ENCODE measurements at places on chromosomes 5 and 9.

- no peak for DNase-seq
These were observed 766.8 kb downstream of the TLE1 start for GRCh38 chr9:80922544-80922943.

DNA sequence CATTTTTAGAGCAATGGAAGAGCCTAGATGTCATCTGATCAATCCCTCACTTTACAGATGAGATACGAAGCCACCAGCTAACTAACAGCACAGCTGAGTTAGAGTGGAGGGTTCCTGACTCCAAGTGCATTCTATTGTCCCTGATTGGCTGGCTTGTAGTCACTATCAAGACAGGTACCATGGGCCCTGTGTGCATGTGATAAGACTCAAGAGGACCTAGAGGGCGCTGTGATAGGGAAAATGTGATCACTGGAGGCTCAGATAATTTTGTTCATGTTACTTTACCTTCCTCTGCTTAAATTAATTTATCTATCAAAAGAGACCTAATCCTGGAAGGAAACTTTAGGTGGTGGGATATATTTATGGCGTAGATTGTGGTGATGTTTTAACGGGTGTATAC, 19.5 kb upstream of the SNAPC3 start:
- no peak for DNase-seq

DNA sequence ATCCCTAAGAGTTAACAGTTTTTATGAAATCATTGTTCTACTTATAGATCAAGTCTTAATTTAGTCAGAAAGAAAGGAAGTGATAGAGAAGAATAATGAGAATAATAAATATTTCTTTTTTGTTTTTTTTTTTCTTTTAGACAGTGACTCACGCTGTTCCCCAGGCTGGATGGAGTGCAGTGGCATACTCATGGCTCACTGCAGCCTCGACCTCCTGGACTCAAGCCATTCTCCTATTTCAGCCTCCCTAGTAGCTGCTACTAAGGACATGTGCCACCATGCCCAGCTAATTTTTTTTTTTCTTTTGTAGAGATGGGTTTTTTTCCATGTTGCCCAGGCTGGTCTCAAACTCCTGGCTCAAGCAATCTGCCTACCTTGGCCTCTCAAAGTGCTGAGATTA, 11.0 kb downstream of the IFNA21 start:
- DNase-seq = no peak

- DNase-seq = no peak
These were observed 476.5 kb downstream of the SPATA31A7 start for GRCh38 chr9:61666310-61666709.

- DNase-seq = no peak
These were observed 85.8 kb upstream of the LARP1 start for GRCh38 chr5:154669402-154669801.

GRCh38 chr9:115495052-115495635, 377.2 kb upstream of the TNC start:
- DNase-seq = no peak

- DNase-seq = no peak
These were observed 22.1 kb downstream of the P4HA2 start for GRCh38 chr5:132205385-132206125.

DNA sequence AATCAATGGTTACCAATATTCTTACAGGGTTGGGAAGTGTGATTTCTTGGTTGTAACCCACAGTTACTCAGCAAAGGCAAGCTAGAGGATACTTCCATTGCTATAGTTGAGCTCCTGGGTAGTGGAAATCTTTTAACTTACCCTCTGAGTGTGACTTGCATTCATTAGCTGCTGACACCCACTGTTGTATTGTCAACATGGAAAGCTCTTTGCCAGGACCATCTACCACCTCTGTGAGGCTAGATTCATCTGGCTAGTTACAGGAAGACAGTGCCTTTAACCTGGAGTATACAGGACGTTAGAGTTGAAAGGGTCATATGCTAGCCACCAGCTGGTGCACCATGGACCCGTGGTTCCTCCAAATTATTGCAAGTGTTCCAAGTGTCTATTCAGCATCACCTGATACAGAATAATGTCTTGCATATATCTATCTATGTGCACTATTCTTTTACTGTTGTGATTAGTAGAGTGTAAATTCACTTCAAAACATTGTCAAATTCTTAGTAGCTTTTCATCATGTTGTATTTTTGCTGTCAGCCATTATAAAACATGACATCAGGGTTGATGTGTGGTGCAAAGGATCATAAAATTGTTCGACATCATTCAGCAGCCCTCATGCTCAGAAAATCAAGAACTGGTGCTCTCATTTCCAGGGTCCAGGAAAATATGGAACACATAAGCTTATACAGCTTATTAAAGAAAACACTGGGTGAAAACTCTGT, 239.0 kb downstream of the PJA2 start:
- DNase-seq = no peak

- DNase-seq = no peak
These were observed 11.7 kb upstream of the RPS14 start for GRCh38 chr5:150461231-150461630.

DNA sequence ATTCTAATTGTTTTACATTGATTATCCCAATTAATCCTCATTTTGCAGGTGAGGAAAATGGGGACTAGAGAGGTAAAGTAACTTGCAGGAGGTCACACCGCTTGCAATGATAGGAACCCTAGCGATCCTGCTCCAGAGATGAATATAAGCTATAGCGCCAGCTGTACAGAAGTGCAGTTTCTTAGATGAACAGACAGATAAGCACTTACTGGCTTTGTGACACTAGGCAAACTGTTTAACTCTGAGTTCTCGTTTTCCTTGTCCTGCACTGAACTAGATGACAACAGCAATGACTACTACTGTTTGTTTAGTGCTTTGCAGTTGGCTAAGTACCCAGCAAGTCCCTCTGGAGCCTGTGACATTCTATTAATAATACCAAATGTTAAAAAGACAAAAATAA, 11.1 kb downstream of the LHX6 start:
- DNase-seq = no peak

DNA sequence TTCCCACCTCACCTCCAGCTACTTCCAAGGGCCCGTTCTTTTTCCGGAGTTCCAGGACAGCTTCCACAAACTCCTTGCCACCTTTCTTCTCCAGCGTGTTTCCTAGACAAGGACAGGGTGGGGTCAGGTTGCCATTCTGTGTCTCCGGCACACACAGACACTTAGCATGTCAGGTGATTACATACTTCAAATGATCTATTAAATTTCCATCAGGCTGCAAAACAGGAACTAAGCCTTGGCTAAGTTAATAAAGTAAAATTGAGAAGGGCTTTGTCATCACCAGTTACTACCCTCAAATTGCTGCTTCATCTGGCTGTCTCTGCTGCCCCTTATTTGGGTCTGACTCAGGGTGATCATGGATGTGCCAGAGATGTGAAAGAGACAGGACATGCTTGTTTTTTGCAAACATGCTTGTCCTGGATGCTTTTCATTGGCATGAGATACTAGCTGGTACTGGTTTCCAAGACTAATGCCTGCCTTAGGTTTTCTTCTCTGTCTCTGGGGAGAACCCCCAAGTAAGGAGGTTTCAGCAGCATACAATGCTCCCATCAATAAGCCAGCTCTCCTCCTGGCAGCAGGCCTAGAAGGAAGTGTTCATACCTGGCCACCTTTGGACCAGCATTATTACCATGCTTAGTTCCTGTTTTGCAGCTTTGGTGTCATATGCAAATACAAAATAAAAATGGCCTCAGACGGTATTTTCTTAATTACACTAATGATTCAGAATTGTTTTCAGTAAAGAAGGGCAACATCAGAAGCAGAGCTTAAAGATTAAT, 52.9 kb downstream of the MACROH2A1 start:
- DNase-seq = no peak

- no peak for DNase-seq
These were observed 1077.4 kb upstream of the ARRDC3 start for GRCh38 chr5:92460505-92460904.

- DNase-seq = no peak
These were observed 259.3 kb downstream of the ROR2 start for GRCh38 chr9:91690540-91691249.

DNA sequence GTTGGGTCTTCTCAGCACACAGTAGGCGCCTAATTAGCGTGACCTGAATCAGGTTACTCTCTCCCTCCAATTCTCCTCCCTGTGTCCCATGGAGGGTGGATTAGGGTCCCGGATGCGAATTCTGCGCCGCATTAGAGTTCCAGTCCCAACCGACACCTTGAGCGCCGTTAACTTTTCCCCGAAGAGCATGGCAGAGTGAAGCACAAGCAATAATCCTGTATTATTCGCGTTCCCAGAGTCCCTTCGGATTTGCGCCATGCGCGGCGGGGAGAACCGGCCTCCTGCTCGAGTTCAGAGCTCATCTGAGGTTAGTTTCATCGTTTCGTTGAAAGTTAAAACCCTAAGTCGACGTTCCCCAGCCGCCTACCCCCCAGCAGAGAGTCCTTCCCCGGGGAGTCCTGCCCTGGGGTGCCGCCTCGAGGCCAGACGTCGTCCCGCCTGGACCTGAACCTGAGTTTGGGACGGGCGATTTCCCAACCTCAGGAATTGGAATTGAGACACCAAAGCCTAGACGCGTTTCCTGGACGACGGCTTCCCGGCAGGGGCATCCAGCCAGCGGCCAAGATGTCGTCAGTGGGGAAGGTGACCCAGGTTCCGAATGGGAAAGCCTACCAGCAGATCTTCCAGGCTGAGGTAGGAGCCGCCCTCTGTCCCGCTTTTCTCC, at the start of gene CCDC180:
Gene CCDC180, plus strand, starts transcription at position 160 of the 664 bp plus-strand sequence. Its CDS starts 405 bp downstream, at position 565.
- DNase-seq = no peak

GRCh38 chr9:79023134-79023580, 548.6 kb upstream of the TLE4 start:
- DNase-seq = no peak

DNA sequence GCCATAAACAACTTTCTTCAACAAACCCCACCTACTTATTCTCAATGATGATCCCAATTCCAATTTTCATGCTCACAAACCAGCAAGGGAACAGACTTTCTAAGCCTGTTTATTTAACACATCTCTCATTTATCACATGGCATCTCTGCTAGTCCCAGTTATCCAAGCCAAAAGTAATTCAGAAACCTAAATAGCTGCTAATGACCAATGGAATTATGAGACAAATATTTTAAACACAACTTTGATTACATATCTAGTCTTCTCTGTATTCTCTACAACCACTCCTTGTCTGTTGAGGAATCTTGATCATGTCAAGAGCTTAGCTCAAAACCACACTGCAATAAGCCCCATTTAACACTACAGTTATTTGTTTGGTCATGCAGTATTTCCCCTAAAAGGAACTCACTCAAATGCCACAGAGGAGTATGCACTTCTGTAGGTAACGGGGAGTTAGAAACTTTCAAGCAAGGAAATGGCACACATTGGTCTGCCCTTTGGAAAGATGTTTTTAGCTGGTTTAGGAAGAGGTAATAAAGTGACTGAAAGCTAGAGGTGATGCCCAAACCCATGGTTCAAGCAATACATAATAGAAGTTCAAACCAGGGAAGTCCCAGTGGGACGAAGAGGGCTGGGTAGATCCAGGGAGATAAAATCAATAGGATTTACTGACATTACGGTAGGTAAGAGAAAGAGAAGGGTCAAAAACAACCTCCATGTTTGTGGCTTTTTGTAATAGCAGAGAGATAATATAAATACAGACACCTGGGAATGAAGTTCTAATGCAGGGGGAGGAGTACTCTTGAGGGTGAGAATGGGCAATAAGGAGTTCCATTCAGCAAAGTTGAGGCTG, 42.1 kb upstream of the HTR4 start:
- no peak for DNase-seq

DNA sequence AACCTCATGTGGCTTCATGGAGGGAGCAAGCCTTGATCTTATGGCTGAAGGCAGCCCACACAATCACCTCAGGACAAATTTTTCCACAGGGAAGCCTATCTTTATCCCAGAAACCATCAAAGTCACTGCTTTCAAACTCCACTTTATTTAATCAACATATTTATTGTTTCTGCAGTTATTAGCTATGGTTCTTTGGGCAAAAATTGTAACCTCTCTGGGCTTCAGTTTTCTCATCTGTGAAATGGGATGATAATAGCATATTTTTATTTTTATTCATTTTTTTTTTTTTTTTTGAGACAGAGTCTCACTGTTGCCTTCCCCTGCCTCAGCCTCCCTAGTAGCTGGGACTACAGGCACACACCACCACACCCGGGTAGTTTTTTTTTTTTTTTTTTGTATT, 2.1 kb upstream of the RPS14 start:
- no peak for DNase-seq

DNA sequence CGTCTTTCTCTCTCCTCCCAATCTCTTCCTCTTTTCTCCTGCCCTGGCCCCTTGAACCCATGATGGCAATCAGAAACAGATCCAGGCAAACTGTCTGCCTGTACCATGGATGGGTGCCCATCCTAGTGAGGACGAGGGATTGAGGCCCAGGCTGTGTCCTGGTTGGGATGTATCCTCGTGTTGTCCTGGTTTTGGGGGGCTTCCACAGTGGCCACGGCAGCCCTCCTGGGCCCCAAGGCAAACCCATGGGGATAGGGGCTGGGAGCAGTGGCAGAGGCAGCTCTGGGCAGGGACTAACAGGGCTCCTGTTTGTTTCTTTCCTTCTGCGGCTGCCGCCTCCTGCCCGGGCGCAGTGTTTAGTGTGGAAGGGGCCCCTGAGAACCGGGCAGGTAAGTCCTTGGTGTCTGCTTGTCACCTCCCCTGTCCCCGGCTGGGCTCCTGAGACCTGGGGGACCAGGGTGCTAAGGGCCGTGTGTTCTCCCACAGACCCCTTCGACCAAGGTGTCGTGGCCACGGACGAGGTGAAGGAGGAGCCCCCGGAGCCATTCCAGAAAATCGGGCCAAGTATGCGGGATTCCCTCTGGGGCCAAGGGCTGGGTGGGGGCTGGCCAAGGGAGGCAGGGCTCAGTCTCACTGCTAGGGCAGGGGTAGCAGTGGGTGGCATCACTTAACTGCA, 70.0 kb downstream of the AMBP start:
- no peak for DNase-seq

DNA sequence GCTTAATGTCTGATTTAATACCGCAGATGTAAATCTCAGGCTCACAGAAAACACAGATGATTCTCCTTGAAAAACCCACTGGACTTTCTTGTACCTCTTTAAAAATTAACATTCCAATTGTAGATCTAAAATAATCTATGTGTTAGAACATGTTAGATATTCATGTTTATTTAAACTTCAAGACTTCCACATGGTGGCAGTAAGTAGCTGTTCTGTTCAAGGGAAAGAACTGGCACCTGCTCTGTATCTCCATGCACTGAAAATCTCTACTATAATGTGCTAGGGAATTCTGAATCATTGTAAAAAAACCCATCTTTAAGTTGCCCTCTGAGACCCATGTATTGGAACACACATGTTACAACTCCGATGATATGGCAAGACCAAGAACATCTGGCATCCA, 366.9 kb downstream of the DMRTA1 start:
- DNase-seq = no peak

GRCh38 chr5:68086439-68086838, 129.1 kb upstream of the PIK3R1 start:
- no peak for DNase-seq

GRCh38 chr5:140969880-140970279, 3.6 kb downstream of the PCDHAC2 start:
- DNase-seq = no peak

GRCh38 chr9:92665836-92666235, 4.1 kb downstream of the IPPK start:
- no peak for DNase-seq

DNA sequence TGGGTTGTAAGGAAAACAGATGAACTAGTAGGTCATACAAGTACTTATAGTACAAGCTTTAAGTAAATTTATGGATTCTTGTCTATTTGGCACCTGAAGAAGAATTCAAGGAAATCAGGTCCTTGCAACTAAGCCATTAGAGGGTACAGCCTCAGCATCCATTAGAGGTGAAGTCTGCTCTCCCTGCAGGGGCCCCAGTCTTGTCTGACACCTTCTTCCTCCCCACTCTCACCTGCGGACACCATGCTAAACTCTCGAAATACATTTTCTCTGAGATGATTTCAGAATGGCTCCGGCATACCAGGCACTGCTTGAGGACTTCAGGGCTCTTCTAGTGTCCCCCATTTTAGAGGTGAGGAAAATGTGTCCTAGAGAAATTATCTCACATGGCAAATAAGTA, 137.9 kb downstream of the GNAQ start:
- no peak for DNase-seq
